ENCODE measurements at places on chromosomes 1 and 21.

DNA sequence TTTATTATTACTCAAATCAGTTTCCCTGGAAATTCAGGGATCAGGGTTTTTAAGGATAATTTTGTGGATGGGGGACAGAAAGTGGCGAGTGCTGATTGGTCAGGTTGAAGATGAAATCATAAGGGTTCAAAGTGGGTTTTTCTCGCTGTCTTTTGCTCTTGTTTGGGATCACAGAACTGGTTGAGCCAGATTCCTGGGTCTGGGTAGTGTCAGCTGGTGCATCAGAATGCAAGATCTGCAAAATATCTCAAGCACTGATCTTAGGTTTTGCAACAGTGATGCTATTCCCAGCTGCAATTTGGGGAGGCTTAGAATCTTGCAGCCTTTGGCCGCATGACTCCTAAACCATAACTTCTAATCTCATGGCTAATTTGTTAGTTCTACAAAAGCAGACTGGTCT, 9.3 kb downstream of the CHI3L2 start:
- DNase-seq = no peak

DNA sequence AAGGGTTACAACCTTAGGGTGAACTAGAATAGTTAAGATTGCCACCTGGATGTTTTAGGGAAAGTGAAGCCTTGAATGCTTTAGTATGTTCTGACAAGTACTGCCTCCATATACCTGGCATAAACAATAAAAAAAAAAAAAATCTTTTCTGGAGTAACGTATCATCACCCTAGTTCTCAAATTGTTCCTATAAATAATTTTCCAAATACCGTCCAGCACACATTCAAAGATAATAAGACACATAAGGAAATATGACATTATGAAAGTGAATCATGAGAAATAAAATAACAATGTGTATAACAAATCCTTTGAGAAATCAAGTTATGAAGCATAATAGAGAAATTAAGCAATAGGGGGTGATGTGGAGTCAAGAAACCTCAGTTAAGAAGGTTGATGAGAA, 20.6 kb downstream of the C1orf141 start:
- no peak for DNase-seq

DNA sequence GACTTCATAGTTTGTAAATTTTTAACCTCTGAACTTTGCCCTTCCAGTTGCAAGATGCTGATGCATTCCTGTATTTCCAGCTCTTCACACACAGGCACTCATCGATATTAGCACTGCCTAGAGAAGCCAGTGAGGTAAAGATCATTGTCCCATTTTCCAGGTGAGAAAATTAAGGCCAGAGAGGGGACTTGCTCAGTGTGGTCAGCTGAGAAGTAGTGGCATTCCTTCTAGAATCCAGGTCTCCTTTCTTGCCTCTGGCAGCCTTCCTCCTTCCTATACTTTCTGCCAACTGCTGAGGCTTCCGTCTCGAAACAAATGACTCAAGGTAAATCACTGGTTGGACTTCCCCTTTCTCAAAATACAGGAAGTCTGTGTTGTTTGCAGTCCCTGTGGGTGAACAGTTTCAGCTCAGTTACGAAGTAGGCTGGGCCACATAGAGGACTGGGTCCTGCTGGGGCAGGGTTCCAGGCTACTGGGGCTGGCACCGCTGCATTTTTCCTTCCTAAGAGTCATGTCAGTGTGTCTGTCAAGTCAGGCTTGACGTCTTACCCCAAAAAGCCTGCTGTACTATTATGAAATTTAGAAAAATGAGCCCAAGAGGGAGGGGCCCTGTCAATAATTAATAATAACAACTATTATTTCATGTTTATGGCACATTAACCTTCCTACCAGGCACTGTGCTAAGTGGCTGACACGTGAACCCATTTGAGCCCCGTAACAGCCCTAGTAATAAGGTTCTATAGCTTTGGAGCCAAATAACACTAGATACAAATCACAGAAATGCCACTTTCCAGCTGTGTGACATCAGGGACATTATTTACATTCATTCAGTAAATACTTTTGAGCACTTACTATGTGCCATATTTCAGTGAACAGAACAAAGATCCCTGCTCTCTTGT, 16.6 kb upstream of the RNF19B start:
- DNase-seq = peak; percentile 33

DNA sequence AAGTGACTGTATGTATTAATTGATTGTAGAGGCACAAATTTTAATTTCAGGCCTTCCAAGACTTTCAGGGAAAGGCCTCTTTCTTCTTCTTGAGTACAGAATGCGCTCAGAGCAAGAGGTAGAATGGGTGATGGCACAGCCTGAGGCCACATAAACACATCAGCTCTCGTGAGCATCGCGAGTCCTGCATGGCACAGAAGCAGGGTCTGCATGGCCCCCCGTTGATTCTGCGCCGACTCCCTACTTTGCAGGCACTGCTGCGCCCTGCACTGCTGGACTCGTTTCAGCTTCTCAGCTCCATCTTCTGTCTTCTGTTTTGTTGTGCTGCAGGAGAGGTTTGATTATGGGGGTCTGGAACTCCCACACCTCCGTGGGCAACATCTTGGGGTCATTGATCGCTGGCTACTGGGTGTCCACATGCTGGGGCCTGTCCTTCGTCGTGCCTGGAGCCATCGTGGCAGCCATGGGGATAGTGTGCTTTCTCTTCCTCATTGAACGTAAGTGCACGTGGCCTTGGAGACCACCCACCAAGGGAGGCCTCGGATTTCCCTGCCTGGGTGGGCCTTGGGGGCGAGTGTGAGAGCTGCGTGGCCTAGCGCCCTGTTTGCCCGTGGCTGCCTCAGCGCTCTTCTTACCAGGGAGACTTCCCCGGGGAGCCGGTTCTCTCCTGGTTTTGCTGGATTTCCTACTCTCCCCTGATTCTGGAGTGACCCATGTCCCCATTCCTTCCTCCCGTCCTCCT, 29.6 kb downstream of the SLC37A1 start:
- DNase-seq = no peak

DNA sequence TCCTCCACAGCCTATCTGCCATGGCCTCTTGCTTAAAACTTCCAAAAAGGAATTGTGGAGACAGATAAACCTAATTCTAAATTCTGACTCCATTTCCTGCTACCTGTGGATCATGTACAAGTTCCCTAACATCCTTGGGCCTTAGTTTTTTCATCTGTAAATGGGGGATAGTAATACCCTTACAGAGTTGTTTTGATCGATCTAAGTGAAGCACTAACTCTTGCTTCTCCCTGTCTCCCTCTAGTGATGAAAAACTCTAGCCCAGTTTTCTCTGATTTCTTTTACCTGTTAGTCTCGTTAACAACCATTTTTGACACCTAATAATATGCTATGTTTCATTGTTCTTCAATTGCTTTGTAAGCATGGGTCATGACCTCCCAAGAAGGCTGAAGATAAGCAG, 65.9 kb downstream of the TM2D1 start:
- DNase-seq = no peak

- no peak for DNase-seq
Observed at GRCh38 chr1:87180682-87181081, 148.0 kb upstream of the LMO4 start.

- no peak for DNase-seq
Observed at GRCh38 chr1:2091611-2092604, 41.7 kb downstream of the PRKCZ start.

- no peak for DNase-seq
Observed at GRCh38 chr1:223207293-223208066, 64.4 kb upstream of the TLR5 start.

- DNase-seq = no peak
Observed at GRCh38 chr1:175221557-175222175, 29.1 kb upstream of the KIAA0040 start.
